Stimulated activated CD8-positive, alpha-beta memory T cell treated with anti-CD3 and anti-CD28 coated beads, Interleukin-7, amount 100 ng/mL, for 48 hours (primary cell): ENCODE measurements at places on chromosomes 13 and 19.
A peak's percentile ranks its signal among the peaks of the same experiment; 100 is the strongest.

- peak; percentile 69 for DNase-seq
Observed at GRCh38 chr19:50325310-50326100, 3.7 kb downstream of the KCNC3 start.

- DNase-seq = no peak
Observed at GRCh38 chr13:43446126-43446525, 340.6 kb downstream of the ENOX1 start.

- DNase-seq = no peak
Observed at GRCh38 chr19:2440515-2440914, 13.1 kb upstream of the TIMM13 start.

DNA sequence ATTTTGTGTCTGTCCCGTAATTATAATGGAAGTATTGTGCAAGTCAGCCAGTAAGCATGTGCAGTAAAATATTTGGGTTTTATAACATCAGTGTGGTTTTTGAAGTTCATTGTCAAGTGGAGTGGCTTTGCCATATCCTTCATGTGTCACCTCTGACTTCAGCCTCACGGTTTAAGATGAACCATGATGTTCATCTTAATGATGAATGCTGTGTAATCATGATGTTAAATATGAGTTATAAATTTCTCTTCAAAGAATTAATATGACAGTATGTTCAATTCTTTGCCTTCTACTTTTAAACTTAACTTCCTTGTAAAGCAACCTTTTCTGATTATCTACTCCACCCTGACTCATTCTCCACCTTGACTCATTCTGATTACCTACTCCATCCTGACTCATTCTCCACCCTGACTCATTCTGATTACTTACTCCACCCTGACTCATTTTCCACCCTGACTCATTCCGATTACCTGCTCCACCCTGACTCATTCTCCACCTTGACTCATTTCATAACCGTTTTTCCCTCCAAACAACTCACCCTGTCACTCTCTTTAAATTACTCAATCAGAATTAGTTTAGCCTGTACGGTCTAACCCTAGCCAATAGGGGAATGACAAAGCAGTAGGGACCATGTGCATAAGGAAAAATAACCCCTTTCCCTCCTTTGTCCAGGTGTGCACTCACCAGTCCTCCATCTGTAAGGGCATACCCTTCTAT is 50.3 kb upstream of the ANKRD10 start:
- no peak for DNase-seq

- no peak for DNase-seq
Observed at GRCh38 chr13:90974249-90974975, 373.1 kb upstream of the MIR17HG start.

DNA sequence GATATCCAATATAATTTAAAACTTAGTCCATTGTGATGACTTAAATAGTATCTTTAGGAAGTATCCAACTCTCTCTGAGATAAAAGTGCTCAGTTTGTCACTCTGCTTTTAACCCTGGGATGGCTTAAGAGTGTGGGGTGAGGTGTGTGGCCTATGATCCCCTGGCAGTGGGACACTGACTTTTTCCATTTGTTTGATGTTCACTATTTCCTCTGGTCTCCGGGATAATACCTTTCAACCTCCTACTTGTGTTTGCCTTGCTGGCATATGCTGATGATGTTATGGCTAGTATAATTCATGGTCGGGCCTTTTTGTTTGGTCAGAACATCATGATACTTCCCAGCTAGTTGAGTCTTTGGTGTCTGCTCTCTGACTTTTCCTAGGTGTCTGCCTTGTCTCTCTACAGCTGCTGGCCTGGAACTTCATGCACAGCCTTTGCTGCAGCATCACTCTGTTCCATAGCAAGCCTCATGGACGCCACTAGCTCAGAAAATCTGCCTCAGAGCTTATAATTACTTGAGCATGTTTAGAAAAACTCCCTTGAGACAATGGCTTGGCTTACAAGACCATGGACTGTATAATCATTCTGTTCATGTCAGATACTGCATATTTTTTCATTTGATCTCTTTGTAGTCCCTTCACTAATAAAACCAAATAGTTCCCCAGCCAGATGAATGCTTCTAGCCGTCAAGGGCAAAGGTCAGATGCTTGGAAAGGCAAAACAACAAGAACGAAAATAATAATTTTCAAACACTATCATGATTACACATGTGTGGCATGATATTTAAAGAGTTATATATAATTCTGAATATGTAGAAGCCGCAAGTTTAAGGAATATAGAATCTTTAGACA is 75.2 kb downstream of the WDFY2 start:
- DNase-seq = no peak

GRCh38 chr13:104170980-104171555 is 1104.9 kb upstream of the SLC10A2 start:
- DNase-seq = no peak

DNA sequence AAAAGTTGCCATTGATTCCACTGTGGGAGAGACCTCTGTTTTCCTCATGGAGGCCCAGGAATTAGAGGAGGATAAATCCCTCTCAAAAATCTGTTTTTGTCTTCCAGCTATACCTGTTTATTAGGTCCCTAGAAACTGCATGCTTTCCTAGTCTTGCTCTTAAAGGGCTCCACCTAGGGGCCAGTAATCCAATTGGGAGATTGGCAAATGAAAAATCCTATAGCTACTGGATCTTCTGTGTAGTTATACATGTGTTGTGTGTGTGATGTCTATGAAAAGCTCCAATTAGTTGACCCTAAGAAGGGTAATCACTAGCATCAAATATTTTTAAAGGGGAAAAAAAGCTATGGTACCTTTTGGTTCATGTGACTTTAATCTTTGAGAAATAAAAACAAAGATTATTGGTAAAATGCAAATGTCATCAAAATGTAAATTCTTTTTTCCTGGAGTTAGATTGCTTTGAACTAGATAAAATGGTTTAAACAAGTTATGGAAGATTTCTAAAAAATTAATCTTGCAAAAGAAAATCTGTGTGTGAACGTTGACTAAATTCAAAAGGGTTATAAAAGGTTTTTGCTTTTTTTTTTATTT is 63.4 kb upstream of the C1QTNF9B start:
- DNase-seq = no peak

DNA sequence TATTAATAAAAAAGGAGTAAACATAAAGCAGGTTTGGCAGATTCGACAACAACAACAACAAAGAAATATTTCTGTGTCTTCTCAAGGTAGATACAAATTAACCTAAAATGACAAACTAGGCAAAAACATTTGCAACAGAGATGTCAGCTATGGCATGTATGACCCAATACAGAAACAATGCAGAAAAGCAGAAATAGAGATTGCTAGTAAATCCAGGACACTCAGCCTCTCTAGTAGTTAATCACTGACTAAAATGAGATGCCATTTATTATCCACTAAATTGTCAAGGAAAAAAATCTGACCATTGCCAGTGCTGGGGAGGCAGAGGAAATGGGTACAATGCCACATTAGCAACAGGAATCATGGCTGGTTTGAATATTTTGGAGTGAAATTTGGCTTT is 250.5 kb downstream of the TEX29 start:
- DNase-seq = no peak

- DNase-seq = no peak
Observed at GRCh38 chr19:2040647-2041432, 10.2 kb downstream of the MKNK2 start.

DNA sequence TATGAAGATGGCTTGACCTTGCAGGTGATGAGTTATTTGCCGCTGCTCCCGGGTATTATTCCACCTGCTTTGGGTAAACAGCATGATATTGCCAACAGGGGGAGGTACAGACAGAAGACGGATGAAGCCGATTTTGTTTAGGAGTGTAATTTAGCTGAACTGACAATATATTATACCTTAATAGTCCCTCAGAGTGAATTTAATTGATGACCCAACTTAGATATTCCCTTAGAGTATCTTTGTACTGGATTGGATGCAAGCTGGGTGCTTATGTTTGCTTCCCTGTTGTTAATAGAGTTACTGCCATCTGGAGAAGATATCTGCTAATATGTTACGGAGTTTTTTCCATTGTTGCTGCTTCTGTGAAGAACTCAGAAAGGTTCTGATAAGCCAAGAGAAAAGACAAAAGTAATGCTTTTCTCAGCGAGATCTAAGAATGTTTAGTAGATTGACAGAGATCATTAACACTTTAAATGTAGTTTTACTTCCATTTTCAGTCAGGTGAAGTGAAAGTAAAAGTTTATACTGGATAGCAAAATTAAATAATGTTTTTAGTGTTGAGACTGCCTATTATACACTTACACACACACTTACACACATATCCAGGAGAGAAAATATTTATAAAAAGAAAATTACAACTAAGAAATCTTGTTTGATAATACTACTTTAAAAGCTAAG is 2220.8 kb upstream of the PCDH20 start:
- DNase-seq = no peak

- DNase-seq = no peak
Observed at GRCh38 chr19:3969435-3970312, 1.2 kb downstream of the DAPK3 start.

- no peak for DNase-seq
Observed at GRCh38 chr13:68998056-68998455, 1109.6 kb upstream of the ATXN8OS start.

- no peak for DNase-seq
Observed at GRCh38 chr13:107202371-107203023, 634.6 kb upstream of the ARGLU1 start.

DNA sequence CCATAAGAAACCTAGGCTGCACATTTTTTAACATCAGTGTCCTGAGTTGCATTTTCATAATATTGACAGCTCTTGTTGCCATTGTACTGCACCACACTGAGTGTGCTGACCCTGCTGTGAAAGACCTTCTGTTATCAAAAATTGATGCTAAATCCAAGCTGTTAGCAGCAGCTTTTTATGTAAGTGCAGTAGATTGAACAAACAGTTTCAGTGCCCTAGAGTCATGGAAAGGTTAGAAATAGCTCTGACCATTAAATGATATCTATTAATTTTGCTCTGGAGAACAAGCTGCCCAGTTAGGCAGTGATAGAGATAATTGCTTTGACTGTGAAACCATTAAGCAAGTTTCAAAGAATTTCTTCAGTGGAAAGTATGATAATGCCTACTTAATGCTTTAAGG is 1289.2 kb upstream of the PCDH20 start:
- no peak for DNase-seq

DNA sequence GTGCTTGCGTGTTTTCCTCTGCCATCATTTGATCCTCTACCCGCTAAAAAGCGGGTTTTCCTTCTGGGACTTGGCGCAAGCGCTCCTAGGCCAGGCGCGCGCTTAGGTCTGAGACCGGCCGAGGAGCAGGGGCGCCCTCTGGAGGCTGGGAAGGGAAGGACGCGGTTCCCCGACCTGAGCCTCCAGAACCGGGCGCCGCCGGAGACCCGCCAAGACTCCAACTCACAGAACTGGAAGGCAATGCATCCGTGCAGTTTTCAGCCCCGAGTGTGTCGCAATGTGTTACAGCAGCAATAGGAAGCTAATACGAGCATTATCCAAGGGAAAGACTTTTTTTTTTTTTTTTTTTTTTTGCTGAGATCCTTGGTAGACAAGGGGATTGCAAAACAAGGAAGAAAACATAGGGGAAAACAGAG is 190.9 kb downstream of the COL4A1 start:
- peak; percentile 32 for DNase-seq

GRCh38 chr19:48393559-48394330 is at the start of gene GRIN2D:
GRIN2D (plus strand) TSS chr19:48393668; CDS start chr19:48398393, 4,725 bp downstream.
- DNase-seq = no peak
